Mesenteric fat pad (tissue), 1 donor: ENCODE measurements at places on chromosomes 2 and 18.

- DNase-seq: peak; percentile 59
These were observed 121.9 kb downstream of the TMEM18 start for GRCh38 chr2:555164-555922.

GRCh38 chr18:55337138-55337537 is 250.9 kb downstream of the TCF4 start:
- no peak for DNase-seq

DNA sequence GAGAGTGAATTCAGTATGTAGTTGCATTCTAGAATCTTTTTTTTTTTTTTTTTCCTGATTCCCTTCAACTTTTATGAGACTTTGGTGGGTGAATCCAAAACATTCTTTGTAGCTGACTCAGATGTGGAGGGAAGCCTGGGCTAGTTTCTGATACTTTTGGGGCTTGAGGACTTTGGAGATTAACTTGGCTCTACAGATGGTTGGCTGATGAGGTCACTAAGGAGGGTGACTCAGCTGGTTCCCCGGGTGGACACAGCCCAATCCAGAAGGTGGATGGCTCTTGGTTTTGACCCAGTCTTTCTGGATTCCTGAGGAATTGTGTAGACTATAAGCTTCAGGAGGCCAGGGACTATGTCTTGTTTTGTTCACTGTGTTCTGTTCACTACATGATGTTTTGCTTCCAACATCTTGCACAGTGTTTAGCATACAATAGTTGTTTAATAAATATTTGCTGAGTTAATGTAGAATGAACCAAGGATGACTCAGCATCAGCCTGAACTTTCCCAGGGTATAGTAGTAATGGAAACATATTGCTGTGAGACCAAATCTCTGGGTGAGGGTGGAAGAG is 30.5 kb downstream of the LAMA3 start:
- no peak for DNase-seq

GRCh38 chr2:112273349-112273748 is 2.0 kb upstream of the ZC3H6 start:
- no peak for DNase-seq

GRCh38 chr2:220783671-220784070 is 788.4 kb downstream of the EPHA4 start:
- no peak for DNase-seq

DNA sequence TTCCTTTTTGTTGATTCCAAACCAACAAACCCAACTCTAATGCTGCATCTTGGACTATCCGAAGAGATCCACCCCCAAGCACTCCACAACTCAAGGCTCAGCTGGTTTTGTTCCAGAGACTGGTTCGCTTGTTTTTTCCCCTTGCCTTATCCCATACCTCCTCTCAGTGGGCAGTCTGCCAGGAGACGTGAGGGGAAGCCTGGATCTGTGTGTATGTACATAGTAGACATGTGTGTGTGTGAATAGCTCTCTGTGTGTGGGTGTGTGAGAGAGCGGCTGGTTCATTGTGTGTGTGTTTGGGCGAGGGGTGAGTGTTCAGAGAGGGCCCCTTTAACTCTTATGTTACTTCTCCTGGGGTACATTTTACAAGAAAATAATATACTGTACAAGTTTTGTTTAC is 94.4 kb downstream of the NRP2 start:
- DNase-seq: no peak

DNA sequence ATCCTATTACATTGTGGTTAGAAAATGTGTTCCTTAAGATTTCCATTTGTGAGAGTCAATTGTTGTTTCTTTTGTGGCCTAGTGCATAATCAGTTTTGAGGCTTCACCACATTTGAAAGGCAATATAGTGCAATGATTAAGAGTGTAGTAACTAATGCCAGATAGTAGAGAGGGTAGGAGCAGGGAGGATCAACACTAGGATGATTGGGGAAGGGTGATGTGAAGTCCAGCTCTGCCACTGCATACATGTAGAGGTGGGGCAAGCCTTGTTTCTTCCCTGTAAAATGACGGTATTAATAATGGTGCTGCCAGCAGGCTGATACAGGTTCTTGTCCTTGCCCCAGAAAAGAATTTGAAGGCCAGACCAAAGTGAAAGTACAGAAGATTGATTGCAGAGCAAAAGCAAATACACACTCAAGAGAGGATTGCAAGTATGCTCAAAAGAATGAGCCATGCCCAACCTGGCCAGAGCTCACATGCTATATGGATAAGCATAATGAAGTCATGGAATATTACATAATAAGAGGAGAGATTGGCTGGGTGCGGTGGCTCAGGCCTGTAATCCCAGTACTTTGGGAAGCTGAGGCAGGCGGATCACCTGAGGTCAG is 8.0 kb downstream of the SP100 start:
- no peak for DNase-seq

DNA sequence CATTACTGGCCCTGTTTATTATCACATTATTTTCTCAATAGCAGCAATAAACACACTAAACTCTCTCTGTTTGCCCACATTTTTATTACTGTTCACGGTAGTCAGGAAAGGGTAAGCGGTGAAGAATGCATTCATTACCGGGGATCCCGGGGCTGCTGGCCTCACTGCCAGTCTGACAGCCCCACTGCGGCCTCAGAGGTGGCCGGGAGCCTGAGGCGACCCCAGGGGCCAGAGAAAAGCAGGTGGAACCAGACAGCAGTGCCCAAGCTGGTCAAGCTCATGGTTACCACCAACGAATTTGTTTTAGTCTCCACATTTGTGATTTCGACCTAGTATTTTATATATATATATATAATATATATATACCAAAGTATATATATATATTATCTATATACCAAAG is 127.7 kb downstream of the LRATD1 start:
- DNase-seq: no peak

- no peak for DNase-seq
These were observed 90.0 kb downstream of the POLR1A start for GRCh38 chr2:86015699-86016098.

DNA sequence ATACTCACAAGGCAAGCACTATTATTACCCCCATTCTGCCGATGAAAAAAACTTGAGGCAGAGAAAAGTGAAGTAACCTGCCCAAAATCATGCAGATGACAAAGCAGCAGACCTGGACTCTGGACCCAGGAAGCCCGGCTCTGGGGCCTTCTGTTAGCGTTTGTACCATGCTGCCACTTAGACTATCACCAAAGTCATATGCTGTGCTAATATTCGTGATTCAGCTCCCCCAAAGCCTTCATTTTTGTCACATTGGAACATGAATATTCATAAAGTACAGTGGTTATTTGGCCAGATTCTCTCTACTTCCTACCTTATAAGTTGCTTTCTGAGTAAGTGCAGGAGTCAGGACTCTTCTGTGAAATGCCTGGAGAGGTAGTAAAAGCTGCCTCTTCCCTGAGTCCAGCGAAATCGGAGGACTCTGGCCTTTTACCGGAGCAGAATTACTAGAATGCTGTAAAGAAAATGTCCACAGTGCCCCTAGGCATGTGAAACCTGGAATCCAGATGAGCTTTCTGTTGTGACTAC is 86.7 kb downstream of the FTCDNL1 start:
- no peak for DNase-seq

DNA sequence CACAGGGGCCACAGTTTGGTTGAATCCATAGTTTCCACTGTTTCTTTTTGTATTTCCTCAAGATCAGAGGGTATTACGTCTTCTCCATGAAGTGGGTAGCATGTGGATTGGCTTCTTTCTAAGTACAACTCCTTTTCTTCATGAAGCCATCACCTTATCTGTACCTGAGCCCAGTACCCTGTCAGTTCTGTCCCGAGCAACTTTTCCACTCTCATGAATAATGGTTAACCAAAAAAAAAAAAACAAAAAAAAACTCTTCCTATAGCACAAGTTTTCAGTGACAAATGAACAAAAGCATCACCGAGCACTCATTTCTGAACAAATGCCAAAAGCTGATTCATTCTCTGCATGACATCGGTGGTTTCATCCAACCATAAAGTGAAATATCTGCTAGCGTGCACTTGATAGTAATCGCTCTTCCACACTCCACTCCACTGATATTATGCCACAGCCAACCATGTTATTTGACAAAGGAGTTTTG is 53.0 kb upstream of the CCDC150 start:
- DNase-seq: no peak

- DNase-seq: no peak
These were observed 127.3 kb downstream of the FAM210A start for GRCh38 chr18:13599031-13599430.
